Hepatic stellate cell (primary cell): ENCODE measurements at places on chromosomes 16 and 17.

GRCh38 chr16:55357241-55357640, 33.2 kb downstream of the IRX6 start:
- no peak for DNase-seq

DNA sequence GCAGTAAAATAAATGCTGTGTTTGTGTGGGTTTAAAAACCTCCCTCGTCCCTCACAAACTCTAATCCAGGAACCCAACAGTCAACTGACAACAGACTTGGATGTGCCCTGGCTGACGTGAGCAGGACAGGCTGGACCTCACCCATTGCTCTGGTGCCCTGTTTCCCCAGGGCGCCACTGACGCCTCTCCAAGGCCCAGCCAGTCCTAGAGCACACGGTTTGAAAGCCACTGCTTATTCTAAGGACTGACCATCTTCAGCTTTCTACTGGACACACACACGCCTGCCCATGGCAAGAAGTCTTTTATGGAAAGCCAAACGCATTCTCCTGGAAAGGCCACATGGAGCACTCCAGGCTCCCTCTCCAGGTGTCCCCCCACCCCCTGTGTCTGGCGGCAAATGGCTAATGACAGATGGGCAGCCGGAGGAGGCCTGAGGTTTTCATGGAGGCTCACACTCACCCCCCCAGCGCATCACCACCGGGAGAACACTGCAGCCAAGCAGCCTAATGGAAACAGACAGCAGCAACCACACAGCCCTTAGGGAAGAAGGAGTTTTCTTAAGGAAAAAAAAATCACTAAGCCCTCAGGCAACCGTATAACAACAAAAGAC, 319.2 kb downstream of the SOX9 start:
- no peak for DNase-seq

DNA sequence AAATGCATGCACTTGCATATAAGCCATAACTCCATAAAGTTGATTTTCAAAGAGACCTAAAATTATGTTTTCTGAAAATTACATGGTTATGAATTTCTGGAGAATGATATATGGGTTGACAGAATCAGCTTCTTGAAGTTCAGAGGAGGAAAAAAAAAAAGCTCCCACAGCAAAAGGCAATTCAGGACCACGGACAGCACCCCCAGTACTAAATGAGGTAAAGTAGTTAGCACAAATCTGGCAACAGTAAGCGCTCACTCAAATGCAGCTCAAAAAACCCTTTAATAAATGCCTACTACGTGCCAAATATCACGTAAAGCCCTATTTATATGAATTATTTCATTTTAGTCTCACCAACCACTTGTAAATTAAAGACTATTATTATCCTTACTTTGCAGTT, 135.2 kb downstream of the SHISA9 start:
- DNase-seq, result no peak

DNA sequence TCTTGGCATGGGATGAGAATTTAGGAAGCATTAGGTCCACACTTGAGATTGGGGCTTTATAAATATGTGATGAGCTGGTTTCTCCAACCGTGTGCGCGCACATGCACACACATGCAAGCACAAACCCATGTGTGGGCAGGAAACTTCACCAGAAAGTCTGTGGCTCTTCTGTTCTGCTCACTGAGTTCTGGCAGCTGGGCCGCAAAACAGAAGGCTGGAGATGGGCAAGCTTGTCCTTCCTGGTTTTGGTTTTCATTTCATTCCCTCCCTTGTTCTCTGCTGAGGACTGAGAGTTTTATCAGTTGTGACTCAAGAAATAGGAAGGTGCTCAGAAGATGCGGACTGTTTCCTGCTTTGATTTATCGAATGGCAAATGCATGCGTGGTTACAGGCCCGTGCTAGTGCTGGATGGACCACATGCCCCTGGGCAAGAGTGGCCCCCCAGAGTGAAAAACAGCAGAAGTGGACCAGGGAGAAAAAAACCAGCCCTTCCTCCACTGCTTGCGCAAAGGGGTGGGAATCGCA, 14.1 kb downstream of the MAP3K14 start:
- no peak for DNase-seq

- no peak for DNase-seq
These were observed 25.8 kb downstream of the ADCY9 start for GRCh38 chr16:4090351-4090851.

GRCh38 chr16:85774136-85774535, 23.2 kb upstream of the C16orf74 start:
- DNase-seq, result no peak

- no peak for DNase-seq
These were observed 463 bp downstream of the TOP2A start for GRCh38 chr17:40417258-40417608.

- no peak for DNase-seq
These were observed 130.6 kb downstream of the MGAT5B start for GRCh38 chr17:76998839-76999238.

GRCh38 chr16:49859125-49859811, 3.4 kb upstream of the ZNF423 start:
- no peak for DNase-seq

GRCh38 chr17:63998050-63998720, at the start of gene PRR29:
Gene PRR29 (plus strand): TSS chr17:63998351. CDS start chr17:63998365, 14 bp downstream.
- peak; percentile 93 for DNase-seq

GRCh38 chr17:56350592-56350991, 197.3 kb downstream of the ANKFN1 start:
- DNase-seq, result no peak
